ENCODE measurements at places on chromosomes 3 and 15.

GRCh38 chr15:25416693-25417092 is 22.1 kb downstream of the UBE3A start:
- no peak for DNase-seq

DNA sequence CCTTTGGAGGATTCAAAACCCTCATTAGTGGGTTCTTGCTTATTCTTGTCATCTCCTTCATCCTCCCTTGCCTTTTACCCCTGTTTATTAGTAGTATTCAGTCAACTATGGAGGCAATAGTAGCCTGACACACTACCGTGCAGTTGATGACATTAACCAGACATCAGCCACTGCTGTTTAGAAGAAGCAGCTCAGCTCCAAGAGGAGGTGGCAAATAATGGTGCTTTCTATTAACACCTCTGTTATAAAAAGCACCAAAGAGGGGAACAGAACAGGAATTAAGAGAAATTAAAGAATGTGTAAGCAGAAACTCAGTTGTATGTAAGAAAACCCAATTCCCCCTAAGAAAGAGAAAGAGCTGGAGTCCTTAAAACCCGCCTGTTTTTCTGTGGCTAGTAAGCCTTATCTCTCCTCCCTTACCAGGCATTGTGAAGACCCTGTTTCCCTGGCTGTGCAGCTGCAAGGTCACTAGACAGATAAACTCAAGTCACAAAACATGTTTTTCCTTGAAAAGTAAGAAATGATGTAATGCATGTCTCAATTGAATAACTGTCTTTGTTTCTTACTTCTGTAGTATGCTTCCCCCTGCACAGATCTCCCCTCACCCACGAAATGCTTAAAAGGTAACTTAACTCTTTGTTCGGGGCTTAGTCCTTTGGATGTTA is 21.2 kb downstream of the CCR4 start:
- DNase-seq: no peak

- no peak for DNase-seq
These were observed 43.6 kb downstream of the SENP2 start for GRCh38 chr3:185629554-185630181.

- no peak for DNase-seq
These were observed 2.9 kb upstream of the DIS3L start for GRCh38 chr15:66290518-66290917.

DNA sequence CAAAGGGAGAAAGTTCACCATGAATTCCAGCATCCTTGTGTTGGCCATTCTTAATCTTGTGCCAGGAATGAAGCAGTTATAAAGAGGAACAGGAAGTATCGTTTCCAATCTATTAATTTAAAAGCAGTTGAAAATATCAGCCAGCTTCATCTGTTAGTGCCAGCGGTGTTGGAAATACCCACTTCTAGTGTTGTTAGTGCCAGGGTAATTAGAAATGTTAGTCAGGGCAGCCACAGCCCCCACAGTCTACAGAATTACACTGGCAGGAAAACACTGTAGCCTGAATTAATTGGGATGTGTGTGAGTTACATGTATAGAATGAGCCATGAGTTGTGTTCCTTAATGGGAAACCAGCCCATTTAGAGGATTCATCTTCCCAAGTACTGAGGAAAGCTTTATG is 127.8 kb downstream of the GHSR start:
- no peak for DNase-seq

DNA sequence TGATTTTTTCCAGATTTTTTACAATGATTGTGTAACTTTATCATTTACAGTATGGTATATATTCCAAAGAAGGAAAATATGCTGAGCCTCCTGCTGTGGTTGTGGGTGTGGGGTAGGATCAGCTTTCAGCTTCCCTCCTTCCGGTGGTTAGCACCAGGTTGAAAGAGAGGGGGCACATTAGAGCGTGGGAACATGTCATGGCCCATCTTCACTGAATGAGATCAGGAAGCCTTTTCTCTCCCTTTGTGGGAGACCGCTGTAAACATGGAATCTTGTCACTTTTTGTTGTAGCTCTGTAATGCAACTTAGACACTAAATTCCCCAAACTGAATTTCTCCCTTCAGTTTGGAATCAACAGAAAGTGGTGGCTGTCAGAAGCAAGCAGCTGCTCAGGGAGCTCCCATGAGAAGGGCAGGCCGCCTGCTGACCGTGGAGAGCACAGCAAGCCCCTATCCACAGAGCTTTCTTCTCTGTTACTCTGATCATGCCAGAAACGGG is 86.7 kb upstream of the LIMD1 start:
- DNase-seq: peak; percentile 29

DNA sequence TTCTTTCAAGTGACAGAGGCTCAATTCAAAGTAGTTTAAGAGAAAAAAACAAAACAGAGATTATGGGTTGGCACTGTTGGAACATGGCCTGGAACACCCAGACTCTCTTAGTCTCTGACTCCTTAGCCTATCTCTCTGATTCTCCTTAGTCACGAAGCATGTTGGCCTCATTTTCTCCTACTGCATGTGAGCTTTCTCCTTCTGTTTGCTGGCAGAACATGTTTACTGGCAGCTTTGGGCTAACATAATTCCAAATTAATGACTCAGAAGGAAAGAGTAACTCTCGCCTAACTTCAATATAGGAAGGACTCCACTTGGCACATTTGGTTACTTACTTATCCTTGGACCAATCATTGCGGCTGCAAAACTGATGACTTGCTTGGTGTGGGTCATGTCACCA is 21.7 kb upstream of the CCDC39 start:
- DNase-seq: no peak

Measured in HTR-8/SVneo (cell line).